T-helper 1 cell (primary cell): ENCODE measurements at places on chromosomes 6 and 20.

DNA sequence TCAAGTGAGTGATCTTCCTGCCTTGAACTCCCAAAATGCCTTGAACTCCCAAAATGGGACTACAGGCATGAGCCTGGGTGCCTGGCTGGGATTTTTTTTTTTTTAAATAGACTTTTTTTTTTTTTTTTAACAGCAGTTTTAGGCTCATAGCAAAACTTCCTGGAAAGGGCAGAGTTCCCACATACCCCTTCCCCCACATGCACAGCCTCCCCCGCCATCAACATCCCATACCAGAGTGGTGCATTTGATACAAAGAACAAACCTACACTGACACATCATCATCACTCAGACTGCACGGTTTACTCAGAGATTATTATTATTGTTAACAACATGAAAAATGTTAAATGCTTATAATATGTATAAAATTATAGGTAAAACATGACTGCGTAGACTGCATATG lies 26.0 kb downstream of the UQCC1 start:
- no peak for DNase-seq

DNA sequence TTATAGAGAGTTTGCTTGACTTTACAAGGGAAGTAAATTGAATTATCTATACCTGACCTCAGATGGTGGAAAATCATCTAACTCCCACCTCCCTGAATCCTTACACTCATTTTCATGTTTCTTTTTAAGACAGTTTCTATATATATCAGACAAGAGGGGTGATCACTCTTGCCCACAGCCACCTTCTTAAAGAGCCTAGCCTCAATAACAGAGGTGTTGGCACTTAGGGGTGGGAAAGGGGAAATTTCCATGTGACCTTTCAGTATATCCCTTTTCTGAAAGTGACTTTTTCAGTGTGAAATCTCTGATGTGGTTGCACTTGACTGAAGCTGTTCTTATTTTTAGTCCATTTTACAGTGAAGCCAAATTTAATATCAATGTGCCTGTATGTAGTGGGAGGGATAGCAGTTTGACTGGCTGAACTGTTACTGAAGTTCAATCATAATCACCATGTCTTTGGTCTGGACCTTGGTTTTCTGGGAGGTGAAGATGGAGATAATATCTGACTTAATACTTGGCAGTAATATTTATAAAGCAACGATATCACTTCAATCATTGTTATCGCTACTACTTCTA lies 141.3 kb downstream of the MAP3K7 start:
- no peak for DNase-seq

GRCh38 chr6:41200901-41201763 lies at the start of gene TREML2:
TSS of gene TREML2 (minus strand) at chr6:41201149. CDS start at chr6:41201008, 141 bp downstream.
- DNase-seq, result no peak

DNA sequence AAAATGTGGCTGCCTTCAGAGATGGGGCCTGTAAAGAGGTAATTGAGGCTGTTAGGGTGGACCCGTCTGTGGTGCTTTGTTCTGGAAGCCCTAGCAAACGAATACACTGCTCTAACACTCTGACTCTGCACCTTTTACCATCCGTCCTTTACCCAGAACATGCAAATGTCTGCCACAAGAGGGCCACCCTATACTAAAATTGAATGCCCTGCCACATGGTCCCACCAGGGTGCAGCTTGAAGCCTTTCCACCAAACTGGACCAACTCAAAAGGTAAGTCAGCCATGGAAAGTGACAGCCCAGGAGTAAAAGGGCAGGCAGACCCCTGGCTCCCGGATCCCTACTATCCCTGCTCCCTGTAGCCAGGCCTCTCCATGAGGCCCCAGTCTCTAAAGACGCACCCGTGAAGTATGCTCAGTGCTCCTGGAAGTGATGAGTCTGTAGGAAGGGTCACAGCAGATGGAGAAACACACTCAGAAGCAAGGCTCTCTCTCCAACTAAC lies 5.8 kb upstream of the BFSP1 start:
- peak; percentile 26 for DNase-seq

DNA sequence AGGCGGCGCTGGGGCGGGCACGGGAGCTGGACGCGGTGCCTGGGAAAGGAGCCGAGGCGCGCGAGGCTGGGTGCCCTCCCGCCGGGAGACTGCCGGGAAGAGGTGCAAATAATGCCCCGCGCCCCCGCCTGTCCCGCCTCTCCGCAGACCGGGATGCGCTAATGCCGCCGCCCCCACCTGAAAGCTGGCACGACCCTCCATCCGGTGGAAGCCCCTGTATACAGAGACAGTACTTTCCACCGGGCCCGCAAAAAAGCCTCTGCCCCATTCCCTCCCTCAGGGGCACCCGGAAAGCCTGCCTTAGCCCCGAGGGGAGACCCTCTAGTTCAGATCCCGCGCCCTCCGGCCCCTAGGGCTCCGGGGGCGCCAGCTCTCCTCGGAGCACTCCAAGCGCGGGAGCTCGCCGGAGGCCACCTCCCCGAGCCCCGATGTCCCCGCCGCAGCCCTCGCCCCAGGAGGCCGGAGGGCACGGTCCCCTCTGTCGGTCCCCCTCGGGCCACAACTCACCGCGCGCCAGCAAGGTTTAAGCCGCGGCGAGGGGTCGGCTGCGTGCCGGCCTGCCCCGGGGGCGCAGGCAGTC lies 1.2 kb downstream of the GRM4 start:
- DNase-seq, result no peak

GRCh38 chr20:37361336-37361735 lies 15.4 kb downstream of the SRC start:
- no peak for DNase-seq

DNA sequence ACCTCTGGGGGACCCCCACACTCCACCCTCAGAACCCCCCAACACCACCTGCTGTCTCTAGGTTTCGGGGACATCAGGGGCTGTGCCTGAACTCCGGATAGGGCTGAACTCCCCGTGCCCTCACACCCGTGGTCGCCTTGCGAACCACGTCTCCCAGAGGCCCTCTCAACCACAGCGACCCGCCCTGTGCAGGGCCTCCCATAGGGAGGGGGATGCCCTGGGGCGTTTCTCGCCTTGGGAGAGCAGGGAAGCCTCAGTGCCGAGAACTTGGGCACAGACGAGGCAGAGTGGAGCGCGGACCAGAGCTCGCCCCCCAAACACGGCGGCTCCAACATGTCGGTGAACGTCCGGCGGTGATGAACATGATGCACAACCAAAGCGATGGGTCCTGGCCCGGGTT lies 6.8 kb downstream of the FRMD1 start:
- DNase-seq, result no peak

DNA sequence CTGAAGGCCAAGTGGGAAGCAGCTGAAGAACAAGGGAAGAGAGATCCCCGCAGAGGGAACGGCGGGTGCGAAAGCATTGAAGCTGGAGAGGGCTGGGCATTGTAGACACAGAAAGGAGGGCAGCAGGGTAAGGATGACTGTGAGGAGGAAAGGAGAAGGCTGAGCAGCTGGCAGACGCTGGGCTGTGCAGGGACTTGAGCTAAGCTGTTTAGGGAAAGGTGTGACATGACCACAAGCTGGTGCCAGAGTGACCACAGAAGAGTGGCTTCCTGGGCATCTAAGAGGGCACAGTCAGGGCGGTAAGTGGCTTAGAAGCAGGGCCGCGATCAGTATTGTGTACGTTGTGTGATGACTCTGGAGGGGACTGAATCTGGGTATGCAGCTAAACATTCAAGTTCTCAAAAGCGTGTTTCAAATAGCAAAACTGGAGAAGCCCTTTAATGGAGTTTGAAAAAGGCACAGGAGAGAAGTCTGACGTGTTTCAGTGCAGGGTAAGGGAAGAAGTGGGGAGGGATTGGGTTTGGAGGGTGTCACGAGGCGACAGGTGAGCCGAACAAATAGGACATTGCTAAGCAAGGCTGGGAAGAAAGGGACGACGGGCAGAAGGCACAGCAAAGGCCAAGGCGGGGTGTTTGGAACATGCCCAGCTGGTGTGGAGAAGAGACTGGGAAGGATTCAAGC lies 46.1 kb upstream of the ARFGEF2 start:
- no peak for DNase-seq

GRCh38 chr20:39627765-39628164 lies 665.6 kb downstream of the DHX35 start:
- DNase-seq, result no peak

GRCh38 chr6:7727086-7727945 lies 1.4 kb downstream of the BMP6 start:
- DNase-seq, result no peak

- no peak for DNase-seq
Measured at GRCh38 chr6:2920671-2921112, 17.6 kb upstream of the SERPINB9 start.

- no peak for DNase-seq
Measured at GRCh38 chr6:100924534-100925227, 43.6 kb upstream of the ASCC3 start.

DNA sequence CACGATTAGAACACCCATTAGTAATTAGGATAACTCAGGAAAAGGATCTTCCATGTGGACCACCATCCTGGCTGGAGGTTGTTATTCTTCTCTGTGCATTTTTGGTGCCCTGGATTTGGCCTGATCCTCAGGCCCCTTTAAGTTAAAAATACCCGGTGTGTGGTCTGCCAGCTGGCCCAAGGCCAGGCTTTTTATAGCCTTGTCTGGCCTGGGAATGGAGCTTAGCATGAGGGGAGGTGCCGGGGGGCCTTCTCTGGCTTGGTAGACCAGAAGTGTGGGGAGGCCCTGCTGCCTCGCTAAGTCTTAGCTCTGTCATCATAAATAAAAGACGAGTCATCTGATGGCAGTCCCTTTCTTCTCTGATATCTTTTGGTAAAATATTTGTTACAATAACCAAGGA lies 71.4 kb downstream of the ARID1B start:
- no peak for DNase-seq

DNA sequence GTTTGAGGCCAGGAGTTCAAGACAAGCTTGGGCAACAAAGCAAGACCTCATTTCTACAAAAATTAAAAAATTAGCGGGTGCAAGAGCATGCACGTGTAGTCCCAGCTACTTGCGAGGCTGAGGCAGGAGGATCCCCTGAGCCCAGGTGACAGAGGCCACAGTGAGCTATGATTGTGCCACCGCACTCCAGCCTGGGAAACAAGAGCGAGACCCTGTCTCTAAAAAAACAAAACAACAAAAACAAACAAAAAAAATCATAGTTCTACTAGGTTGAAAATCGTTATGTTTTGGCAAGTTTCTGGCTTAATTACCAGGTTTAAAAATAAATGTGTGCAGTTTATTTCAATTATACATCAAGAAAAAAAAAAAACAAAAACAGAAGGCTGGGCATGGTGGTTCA lies 2.6 kb downstream of the EIF2S2 start:
- DNase-seq, result no peak

DNA sequence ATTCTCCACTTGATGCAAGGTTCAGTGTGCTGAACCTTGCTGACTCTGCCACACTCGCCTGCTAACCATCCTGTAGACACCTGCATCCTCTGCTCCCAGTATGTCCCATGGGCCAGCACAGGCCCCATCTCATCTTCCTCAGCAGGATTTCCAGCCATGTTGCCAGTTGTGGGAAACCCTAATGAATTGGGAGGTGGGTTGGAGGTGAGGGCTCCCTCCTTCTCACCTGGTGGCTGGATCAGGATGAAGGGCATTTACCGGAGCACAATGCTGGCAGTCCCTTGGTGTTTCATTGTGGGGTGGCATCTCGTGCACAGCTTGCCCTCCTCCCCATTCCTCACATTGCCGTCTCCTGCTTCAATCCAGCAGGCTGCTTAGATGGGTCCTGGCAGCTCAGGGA lies 204.3 kb upstream of the FOXQ1 start:
- DNase-seq, result no peak

DNA sequence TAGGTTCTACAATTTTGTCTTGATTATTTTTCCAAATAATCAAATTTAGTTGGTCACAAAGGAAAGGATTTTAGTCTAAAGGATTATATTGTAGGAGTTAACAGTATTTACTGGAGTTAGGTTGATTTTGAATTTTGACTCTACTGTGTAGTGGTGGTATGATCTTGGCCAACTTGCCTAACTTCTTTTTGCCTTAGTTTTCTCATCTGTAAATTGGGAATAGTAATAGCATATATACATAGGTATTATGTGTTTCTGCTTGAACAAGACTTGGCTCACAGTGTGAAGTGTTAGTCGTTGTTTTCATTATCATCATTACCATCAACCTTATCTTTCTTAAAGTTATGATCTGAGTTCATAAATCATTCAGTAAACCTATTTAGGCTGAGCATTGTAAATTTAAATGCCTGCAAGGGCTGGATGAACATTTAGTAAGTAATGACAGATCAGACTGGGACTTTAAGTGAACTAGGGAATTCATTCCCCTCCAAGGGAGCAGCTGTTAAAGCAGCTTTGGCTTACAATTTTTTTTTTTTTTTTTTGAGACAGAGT lies 11.2 kb downstream of the ITCH start:
- DNase-seq, result no peak

GRCh38 chr6:37056439-37057127 lies 51.1 kb downstream of the FGD2 start:
- DNase-seq, result no peak

DNA sequence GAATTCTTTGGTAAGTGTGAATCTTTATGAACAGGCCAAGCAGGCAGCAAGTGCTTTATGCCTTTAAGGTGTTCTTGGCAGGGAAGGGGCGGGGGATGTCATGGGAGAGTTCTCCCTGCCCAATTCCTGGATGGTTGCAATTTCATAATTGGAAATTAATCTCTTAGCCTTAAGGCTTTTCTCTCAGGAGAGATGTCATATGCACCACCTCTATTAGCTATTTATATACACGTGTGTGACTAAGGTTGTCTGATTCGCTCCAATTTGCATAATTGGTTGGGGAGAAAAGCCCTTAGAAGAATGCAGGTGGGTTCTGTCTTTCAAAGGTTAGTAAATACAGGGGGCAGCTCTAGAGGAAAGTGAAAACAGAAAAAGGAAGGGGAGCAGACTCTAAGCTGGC lies 5.2 kb upstream of the ENPP5 start:
- no peak for DNase-seq

DNA sequence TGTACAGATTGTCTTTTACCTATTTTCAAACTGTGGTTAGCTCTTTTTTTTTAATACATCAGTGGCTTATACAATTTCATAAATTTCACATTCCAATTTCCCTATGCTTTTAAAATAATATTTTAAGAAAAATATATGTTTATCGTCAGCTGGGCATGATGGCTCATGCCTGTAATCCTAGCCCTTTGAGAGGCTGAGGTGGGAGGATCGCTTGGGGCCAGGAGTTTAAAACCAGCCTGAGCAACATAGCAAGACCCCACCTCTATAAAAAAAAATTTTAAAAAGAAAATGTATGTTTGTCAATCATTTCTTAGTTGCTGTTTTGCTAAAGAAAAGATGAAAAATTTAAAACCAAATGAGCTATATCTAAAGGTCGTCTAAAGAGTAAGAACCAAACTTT lies 3.4 kb downstream of the GJA1 start:
- DNase-seq, result no peak

DNA sequence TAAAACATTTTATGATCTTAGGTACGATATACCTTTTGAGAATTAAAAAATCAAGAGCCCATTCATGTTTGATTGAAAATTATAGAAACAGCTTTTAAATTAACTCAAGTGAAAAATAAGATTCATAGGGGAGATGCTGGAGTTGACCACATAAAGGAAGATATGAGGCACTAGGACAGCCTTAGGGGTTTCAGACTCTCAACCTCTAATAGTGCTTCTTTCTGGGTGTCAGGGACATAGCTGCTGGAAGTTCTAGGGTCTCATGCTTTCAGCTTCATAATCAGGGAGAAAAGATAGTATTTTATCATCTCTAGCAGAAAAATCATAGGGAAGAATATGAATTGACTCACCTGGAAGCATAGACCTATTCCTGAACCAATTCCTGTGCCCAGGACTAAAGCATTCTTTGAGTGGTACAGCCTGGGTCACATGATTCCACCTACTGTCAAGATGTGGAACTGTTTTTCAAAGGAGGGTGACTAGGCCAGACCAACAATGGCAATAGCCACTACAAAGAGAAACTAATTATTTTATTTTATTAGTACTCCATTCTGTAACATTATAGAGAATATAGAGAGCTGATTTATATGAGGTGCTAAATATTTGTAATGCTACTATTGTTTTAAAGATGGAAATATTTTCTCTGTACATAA lies 27.8 kb upstream of the CENPW start:
- DNase-seq, result no peak
